ENCODE measurements at places on chromosomes 3 and 15.

- DNase-seq, result no peak
Observed at GRCh38 chr3:99836681-99837080, 19.0 kb downstream of the CMSS1 start.

GRCh38 chr3:184594371-184595001 is 32.9 kb downstream of the EPHB3 start:
- no peak for DNase-seq

DNA sequence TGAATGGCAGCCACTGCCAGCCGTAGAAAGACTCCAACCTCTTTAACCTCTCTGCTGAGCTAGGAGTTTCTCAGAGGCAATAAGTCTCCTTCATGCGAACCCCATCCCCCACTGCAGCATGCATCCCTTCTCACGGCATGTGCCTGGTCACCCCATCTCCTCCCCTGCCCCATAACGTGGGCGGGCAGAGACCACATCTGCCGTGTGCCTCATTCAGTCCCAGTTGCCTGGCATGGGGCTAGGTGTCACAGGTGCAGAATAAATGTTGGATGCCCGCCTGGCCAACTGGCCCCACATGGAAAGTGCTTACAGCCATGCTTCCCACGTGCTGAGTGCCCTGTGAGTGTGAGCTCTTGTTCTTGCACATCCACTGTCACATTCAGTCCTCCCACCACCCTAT is 43.5 kb upstream of the NTRK3 start:
- no peak for DNase-seq

DNA sequence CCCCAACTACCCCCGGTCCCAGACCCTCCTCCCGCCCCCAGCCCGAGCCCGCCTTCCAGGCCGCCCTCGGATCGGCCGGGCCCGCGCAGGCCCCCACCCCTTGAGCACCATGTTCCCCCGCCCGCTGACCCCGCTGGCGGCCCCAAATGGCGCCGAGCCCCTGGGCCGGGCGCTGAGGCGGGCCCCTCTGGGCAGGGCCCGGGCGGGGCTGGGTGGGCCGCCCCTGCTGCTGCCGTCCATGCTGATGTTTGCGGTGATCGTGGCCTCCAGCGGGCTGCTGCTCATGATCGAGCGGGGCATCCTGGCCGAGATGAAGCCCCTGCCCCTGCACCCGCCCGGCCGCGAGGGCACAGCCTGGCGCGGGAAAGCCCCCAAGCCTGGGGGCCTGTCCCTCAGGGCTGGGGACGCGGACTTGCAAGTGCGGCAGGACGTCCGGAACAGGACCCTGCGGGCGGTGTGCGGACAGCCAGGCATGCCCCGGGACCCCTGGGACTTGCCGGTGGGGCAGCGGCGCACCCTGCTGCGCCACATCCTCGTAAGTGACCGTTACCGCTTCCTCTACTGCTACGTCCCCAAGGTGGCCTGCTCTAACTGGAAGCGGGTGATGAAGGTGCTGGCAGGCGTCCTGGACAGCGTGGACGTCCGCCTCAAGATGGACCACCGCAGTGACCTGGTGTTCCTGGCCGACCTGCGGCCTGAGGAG is 472 bp downstream of the CHST14 start:
- DNase-seq, result peak; percentile 22

GRCh38 chr3:66885326-66886000 is 112.6 kb upstream of the KBTBD8 start:
- DNase-seq, result no peak

DNA sequence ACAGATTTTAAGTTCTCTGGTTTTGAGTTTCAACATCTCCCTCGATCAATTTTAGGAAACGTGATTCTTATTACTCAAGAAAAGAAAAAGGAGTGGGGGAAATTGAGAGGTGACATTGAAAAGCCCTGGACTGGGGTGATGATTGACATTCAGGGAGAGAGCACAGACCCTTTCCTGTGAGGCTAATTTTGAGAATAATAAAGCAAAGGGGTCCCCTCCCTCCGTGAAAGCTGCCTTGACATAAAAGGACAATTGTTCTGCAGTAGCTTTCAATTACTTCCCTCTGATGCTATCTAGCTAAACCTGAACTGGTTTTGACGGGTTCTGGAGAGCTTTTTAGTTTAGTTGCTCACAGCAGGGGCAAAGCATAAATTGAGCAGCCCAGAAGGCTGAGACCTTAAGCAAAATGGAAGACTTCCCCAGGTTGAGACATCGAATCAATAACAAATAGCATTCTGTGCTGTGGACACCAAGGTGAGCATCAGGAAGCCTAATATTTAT is 14.4 kb upstream of the CMTM8 start:
- DNase-seq, result no peak

DNA sequence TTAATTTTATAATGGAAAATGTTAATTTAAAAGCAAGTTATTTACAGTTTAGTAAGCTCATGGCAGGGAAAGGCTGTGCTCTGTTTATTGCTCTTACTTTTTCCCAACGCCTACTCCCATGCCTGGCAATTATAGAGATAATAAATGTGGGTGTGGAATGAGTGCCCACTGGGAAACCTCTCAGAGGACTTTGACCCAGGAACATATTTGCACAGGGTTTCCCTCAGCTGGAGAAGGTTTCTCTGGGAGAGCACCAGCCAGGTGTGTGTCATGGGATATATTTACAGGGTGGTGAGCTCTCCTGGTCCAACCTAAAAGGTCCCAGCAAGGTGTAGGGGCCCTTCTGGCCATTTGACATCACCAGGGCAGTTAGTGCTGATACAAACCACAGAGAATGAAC is 27.9 kb downstream of the ZNF710 start:
- no peak for DNase-seq

DNA sequence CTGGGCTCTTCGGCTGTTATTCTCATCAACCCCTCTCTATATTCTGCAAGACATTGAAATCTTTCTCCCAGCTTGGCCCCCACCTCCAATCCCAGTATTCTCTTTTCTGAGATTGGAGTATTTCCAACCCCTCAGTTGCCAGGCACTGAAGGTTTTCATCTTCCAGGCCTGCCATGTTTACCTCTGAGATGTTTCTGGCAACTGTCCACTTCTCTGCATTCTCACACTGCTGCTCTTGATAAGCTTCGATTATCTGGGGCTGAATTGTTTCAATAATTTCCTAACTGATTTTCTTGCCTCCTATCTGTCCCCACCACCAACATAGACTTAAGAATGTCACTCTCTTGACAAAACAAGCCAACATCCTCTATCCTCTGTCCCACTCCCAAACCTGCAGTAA is 1.4 kb upstream of the GPR156 start:
- no peak for DNase-seq

DNA sequence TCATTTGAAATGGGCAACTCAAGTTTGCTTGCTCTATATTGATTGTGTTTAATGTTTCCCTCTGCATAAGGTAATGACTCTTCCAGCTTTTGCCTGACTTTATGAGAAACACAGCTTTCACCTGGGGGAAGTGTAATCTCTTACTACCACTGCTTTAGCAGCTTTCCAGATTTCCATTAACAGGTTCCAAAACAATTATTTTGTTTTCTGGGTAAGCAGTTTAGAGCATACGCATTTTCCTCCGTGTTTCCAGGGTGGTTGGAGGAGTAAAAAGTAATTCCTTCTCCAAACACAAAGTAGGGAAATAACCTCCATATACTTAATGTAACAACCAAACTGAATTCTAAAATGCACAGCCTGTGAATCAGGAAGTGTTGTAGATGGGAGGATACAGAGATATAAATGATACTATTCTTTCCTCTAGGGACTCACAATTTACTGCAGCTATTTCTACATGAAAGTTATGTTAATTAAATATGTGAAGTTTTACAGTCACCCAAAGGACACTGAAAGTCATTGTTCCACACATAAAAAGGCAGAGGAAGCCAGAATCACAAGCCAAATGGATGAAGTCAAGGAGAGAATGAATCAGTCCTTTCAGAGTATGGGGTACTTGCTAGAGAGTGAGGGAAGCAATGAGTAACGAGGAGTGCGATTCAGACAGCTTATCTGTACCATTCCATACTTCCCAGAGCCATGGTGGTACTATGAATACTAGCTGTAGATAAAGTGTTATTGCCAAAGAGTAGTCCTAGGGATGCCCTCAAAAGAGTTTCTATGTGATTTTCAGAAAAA is 16.6 kb downstream of the ST3GAL6 start:
- DNase-seq, result peak; percentile 53

DNA sequence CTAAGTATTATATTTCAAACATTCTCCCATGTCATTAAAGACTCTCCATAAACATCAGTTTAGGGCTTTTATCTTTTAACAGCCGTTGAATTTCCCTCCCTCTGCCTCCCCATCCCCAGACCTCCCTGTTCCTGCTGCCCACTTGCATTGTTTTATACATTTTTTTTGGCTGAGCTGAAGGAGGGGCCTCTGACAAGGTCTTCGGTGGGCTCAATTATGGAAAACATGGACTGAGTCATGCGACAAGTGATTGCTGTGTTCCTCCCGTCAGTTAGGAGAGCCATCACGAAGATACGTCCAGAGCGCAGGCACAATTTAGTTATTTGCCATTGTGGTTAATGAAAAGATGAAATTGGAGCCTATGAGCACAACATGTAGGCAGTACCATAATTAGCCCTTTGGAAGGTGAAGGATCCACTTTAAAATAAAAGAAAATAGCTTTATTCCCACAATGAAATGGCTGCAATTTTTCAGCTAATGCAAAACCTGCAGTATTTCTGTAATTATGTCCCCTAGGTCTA is 12.0 kb upstream of the NMNAT3 start:
- DNase-seq, result no peak

GRCh38 chr3:189500798-189501495 is 130.2 kb upstream of the TP63 start:
- no peak for DNase-seq

DNA sequence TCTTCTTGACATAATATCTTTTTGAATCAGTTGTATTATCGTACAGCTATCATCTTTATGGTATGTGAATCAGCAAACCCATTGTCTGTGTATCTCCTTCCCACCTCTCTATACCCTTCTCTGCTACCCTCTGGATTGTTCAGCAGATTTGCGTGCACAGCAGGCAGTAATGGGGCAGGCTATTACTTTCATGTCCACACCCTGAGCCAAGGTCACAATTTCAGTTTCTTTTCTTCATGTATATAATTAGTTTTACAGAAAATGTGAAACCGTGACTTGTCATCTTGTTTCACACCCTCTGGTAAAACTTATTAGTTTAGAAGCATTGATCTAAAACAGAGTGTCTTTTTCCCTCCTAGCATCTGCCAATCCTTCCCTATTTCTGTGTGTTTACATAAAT is 770.4 kb upstream of the SEMA6D start:
- DNase-seq, result no peak

- DNase-seq, result no peak
Observed at GRCh38 chr3:138640537-138640936, 32.0 kb downstream of the FAIM start.

DNA sequence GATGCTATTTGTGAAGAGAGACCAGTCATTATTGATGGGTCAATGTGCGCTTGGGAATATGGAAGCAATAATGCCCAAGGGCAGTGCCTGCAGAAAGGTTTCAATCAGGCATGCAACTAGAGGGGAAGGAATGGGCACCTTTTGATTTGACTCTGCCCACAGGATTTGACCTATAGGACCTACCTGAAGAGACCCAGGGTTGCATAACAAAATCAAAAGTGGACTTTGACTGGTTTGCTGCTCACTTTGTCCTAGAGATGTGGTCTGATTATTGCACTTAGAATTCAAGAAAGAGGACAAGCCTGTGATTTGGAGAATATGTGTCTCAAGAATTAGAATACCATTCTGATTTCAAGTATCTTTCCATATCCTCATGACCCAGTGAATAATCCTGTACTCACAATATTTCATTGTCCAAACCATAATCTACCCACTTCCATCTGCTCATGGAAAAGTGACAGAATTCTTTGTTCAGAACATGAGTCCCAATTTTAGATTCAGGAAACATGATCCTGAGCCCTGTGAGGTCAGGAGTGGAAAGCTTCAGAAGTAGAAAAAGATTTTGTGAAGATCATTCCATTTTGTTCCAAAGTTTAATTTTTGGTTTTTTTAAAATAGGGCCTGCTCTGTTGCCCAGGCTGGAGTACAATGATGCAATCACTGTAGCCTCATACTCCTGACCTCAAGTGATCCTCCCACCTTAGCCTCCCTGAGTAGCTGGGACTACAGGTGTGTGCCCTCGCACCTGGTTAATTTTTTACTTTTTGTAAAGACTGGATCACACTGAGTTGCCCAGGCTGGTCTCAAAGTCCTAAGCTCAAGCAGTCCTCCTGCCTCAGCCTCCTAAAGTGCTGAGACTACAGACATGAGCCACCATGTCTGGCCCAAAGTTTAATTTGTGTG is 151.3 kb upstream of the NR2E3 start:
- no peak for DNase-seq

DNA sequence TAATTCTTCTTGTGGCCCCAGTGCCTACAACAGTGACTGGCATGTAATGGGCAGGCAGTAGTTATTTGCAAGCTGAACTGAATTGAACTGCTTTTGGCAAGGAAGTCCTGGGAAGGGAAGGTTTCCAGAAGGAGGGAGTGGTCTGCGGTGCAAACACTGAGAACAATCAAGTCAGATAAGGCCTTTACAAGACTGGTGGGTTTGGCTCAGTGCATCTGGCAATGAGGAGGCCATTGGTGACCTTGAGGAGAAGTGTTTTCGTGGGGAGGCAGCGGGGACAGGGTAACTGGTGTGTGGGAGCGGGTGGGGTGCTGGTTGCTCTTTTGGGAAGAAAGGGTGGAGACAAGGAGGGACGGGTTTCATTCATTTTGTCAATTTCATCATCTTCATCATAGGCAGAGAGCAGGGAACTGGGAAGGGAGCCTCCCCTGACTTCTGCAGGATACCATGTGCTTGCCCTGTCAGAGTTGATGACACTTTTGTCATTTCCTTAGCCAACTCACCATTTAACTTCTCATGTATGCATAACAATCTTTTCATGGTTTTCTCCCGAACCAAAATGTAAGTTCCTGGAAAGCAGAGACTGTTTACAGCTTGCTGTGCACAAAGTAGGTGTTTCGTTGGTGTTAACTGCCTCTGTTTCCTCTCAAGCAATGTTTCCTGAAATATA is 8.4 kb upstream of the EHD4 start:
- DNase-seq, result no peak

DNA sequence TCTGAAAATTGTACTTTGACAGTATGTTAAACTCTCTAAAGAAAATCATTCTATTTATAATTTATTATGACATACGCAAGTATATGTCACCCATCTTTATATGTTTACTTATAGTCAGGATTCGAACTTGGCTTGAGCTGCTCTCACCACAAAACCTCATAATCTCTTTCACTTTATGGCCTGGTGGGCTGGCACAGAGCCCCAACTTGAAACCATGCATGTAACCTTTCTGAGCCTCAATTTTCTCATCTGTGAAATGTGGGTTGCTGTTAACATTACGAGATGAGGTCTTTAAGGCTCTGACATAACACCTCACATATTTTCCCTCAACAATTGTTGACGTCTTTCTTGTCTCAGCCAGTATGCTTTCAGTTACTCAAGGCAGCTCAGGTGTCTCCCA is 69.4 kb upstream of the PFN2 start:
- DNase-seq, result no peak

All from midbrain (tissue), 1 donor.